ENCODE measurements at places on chromosomes 3 and 15.

DNA sequence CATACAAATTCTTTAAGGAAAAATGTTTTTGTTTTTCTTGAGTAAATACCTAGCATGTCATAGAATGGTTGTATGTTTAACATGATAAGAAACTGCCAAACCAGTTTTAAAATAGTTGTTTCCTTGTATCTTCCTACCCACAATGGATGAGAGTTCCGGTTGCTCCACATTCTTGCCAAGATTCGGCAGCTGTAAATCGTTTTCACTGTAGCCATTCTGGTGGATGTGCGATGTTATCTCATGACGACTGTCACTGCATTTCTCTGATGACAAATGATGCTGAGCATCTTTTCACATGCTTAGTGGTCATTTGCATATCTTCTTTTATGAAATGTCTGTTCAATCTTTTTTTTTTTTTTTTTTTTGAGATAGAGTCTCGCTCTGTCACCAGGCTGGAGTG is 36.6 kb upstream of the SH3GL3 start:
- DNase-seq = no peak

- no peak for DNase-seq
Measured at GRCh38 chr3:125139386-125139785, 73.2 kb downstream of the SLC12A8 start.

DNA sequence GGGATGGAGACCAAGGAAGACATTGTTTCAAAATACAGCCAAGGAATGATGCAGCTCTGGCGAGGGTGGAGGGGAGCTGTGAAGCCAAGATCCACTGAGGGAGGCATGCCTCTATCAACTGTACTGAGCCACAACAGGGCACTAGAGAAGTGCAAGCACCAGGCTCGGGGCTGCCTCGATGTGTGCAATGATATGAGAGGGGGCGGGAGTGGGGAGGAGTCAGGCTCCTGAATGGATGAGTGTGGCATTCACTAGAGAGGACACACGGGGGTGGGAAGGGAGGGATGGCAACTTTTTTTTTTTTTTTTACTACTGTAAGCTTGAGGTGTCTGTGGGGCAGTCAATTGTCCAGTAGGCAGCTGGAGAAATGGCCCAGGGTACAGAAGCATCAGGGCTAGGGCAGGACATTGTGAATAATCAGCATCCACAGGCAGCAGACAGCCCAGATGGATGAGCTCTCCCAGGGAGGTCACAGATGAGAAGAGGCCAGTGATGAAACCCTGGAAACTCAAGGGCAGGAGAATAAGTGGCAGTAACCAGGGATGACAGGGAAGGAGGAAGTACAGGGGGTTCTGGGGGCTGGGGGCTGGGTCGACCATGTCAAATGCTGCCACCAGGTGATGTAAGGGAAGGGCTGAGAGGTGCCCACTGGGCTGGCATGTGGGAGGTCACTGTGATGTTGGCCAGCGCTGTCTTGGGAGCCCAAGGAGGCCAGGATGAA is 5.9 kb downstream of the STOML1 start:
- DNase-seq = no peak

GRCh38 chr3:106097817-106098435 is 229.1 kb upstream of the CBLB start:
- no peak for DNase-seq

GRCh38 chr3:151962352-151962751 is 88.9 kb downstream of the SUCNR1 start:
- no peak for DNase-seq

DNA sequence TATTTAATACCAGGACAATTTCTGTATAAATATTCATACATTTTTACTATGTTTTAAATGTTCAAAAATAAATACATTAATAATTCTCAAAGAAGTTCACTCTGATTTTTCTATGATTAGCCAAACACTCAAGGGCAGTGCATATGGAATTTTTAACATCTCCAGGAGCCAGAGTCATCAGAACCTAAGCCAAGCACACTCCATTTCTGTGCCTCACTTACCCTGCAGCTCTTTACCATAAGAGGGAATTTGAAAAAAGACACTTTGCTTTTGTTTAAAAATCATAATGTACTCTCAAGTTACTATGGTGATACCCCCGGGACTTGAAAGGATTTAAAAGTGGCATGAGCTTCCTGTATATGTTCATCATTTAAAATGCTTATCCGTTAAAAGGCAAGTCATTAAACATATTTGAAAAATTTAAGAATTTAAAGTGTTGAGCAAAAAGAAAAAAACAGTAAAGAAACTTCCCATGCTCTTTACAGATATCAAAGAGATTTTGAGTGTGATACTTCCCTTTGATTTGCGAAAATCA is 747.4 kb upstream of the NECTIN3 start:
- DNase-seq = no peak

GRCh38 chr3:64863226-64864212 is 175.7 kb upstream of the ADAMTS9 start:
- DNase-seq = no peak

- no peak for DNase-seq
Measured at GRCh38 chr3:53411371-53411770, 64.0 kb upstream of the DCP1A start.

- DNase-seq = no peak
Measured at GRCh38 chr3:155697542-155697941, 47.3 kb downstream of the PLCH1 start.

- no peak for DNase-seq
Measured at GRCh38 chr3:156902916-156903315, 76.8 kb downstream of the LEKR1 start.

DNA sequence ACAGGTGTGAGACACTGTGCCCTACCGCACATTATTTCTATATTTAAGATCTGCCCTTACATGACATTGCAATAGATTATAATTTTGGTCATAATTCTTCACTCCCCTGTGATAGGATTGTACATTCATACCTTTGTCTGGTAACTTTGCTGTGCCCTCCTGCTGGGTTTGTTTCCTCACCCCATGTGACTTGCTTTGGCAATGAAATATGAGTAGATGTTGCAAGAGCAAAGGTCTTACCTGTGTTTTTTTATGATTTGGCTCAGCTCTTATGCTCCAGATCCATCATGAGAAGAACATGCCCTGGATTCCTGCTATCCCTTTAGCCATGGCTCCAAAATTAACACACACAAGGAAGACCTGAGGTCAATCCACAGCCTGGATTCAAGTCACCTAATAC is 137.7 kb upstream of the EOMES start:
- DNase-seq = no peak

GRCh38 chr3:193774272-193774915 is 181.4 kb downstream of the OPA1 start:
- DNase-seq = no peak

DNA sequence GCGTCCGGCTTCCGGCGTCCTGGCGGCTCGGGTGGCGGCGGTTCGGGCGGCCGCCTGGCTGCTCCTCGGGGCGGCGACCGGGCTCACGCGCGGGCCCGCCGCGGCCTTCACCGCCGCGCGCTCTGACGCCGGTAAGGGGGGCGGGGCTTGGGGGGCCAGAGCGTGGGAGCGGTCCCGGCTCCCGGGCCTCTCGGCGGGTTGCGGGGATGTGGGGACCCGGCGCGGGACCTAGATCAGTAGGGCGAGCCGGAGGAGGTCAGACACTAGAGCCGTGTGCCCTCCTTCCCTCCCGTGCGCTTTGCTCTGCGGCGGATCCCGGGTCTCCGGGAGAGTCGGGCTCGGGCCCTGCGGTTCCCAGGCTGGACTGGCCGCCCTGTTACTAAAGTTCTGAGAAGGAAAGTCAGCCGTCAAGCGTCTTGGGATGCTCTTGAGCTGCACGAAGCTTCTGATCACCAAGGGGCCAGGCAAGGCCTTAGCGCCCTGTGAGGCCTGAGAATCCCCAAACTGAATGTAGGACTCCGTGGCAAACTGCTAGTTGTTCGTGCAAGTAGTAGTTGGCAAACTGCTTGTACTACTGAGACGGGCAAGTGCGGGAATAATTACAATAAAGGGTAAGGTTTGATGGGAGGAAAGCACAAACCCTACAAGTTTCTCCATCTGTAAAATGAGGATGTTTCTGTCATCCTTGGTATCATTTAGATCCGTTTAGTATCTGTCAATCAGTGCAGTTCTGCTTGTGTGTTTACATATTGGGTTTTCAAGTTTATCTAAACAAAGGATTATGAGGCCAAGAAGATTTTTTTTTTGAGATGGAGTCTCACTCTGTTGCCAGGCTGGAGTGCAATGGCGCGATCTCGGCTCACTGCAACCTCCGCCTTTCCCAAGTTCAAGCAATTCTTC is 587 bp downstream of the PIGX start:
- DNase-seq = no peak

GRCh38 chr15:33007303-33007855 is 187.1 kb downstream of the FMN1 start:
- DNase-seq = no peak

DNA sequence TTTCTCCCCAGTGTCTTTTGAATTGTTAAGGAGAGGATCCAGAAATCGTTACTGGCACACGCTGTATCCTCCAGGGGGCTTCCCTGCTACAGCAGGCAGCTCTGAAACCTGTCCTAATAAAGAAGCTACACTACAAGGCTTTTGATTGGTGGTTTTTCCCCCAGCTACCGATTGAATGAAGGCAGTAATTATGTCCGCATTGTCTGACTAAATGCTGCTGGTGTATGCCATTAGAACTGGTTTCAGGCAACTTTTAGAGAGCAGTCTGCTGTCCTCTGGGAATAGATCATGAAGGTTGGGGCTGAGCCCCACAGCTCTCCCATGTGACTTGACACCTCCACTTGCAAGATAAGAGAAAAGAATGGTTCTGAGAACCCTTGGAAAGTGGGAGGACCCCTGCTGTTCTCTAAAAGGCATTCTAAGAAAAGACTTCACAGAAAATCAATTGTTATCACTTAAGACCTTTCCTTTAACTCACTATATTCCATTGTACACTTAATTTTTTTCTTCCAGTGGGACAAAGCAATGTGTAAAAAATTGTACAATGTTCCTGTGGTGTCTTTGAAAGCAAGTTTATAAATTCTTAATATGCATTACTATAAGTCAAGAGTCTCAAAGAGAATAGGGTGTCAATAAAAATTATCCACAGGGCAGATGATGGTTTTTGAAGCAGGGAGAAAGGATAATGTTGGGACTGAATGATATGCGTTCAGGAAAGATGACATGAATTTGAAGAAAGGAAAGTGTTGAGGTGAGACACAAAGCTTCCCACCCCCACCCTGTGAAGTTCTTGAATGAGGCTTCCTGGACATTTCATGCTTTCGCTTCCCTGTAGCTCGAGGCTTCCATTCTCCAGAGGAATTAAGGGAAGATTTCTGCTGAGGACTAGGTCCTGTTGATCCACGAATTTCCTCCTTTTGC is 53.0 kb upstream of the DAZL start:
- DNase-seq = no peak

DNA sequence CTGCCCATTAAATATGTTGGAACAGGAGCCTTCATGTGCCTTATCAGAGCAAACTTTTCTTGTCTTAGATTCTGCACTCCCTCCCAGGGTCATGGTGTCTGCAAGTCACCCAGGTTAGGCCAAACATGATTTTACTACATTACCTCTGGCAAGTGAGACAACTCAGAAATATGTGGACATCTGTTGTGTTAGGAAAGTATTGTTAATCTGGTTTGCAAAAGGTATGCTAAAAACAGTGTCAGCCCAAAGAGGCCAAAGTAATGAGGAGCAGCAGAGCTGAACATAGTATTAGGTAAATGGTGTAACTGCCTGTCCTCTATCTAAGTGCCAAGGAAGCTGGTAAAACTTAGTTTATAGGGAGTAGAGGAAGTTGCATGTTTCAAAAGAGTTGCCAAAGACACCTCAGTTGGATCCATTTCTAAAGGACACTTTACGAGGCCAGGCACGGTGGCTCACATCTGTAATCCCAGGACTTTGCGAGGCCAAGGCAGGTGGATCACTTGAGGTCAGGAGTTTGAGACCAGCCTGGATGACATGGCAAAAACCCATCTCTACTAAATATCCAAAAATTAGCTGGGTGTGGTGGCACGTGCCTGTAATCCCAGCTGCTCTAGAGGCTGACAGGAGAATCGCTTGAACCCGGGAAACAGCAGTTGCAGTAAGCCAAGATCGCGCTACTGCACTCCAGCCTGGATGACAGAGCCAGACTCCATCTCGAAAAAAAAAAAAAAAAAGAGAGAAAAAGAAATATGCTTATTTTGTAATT is 22.5 kb upstream of the PPIB start:
- DNase-seq = no peak

DNA sequence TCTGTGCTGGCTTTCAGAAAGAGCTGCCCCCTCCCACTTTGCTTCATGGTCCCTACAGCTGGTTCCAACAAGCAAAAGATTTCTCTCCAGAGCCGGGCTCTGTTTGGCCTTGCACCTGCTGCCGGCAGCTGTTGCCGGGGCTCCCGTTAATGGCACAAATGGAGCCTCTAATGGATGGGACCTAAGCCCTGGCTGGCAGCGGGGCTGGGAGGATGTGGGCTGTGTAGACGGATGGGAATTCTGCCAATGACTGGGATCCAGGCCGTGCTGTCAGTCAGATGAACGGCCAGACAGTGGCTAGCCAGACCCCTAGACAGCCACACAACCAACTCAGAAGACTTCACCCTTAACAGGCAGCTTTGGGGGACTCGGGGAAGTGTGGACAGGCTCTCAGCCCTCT is 88.0 kb downstream of the RPLP1 start:
- no peak for DNase-seq

GRCh38 chr3:104961851-104962250 is 404.9 kb upstream of the ALCAM start:
- DNase-seq = no peak

- no peak for DNase-seq
Measured at GRCh38 chr3:30187366-30187765, 419.0 kb upstream of the TGFBR2 start.

- no peak for DNase-seq
Measured at GRCh38 chr15:80506286-80506893, 102.2 kb downstream of the ARNT2 start.

DNA sequence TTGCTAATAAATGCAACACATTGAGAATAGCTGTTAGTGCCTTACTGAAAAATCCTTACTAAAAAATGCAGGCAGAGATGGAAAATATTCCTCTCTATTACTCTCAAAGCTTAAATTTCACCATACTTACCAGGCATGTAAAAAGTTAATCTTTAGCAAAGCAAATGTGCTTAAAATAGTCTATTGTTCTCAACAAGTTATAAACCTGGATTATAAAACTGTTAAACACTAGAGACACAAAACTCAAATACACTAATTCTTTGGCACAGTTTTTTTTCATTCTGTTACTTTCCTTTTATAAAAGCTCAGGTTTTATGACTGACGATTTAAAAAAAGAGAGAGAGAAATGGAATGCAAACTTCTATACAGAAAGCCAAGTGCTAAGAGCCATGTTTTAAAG is 119.8 kb downstream of the THRB start:
- DNase-seq = no peak

DNA sequence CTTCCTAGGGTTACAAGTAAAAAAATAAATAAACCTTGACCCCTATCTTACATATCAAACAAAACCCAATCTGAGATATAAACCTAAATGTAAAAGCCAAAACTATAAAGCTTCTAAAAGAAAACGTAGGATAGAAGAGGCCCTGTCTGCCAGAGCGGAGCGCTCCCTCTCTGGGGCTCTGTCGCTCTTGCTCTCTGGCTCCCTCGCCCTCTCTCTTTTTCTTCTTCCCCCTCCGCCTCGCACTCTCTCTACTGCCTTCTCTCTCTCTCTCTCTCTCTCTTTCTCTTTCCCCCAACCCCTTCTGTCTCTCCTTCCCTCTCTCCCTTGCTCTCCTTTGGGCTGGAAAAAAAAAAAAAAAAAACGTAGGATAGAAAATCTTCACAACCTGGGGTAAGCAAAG is 21.6 kb downstream of the RYK start:
- no peak for DNase-seq

- no peak for DNase-seq
Measured at GRCh38 chr3:169110633-169111032, 552.9 kb downstream of the MECOM start.

GRCh38 chr3:161672478-161672877 is 175.9 kb downstream of the OTOL1 start:
- DNase-seq = no peak
